ENCODE measurements at places on chromosomes 5 and 9.
A peak's percentile ranks its signal among the peaks of the same experiment; 100 is the strongest.

GRCh38 chr9:4579001-4579400 is 83.1 kb upstream of the PLPP6 start:
- DNase-seq = no peak

- DNase-seq = no peak
Observed at GRCh38 chr5:172350212-172351181, 66.9 kb upstream of the UBTD2 start.

GRCh38 chr9:73805853-73806458 is 654.3 kb downstream of the ANXA1 start:
- DNase-seq = no peak

DNA sequence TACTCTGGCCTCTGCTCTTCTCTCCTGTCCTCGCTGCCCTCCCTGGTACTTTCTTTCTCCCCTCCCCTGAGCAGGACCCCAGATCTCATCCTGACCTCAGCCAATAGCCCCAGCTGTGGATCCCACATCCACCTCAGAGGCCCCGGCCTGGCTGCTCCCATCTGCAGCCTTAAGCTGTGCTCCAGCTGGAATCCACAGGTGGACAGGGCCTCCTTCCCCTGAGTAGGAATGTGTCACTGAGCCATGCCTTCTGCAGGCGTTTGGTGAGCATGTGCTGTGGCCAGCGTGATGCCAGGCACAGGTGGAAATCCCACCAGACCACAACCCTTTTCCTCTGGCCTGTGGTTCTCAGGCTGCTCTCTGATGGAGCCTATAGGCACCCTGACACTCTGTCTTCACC is 68.9 kb downstream of the C5orf15 start:
- DNase-seq = no peak

DNA sequence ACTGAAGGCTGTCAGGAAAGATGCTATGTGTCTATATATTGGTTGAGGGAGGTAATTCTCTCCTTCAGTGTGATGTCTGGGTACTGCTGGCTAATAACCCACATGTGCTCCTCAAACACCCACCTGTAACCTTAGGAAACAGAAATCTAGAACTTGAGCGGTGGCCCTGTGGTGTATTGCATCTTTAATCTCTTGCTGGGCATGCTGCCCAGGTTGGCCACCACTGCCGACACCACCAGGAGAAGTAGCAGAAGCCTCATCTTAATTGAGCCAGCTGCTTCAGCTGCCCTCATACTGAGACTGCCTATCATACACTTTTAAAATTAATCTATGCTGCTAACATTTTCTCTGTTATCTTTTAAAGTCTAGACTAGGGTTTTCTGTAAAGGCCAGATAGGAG is 103.5 kb upstream of the C5orf63 start:
- DNase-seq = no peak

GRCh38 chr9:104412238-104412637 is 91.8 kb upstream of the OR13F1 start:
- no peak for DNase-seq

DNA sequence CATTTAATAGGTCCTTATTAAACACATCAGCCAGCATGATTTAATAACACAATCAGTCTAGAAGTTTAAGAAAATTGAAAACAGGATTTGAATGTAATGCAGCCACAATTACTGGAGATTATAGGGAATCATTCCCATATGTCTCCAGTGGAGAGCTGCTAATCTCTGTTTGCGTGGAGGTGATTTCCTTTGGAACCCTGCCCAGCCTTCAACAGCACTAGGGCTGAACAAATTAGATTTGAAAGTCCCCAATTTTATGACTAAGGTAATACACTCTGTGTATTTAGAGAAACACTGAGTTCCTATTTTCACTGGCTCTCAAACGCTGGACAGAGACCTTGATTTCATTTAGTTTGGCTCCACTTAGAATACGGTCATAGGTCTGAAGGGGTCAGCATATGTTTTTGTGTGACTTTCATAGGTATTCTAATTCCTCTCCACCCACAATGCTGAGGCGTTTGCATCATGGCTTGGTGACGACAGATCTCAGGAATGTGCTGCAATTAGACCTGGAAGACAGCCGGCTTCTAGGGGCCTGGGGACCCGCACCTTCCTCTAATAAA is 508.3 kb downstream of the EBF1 start:
- no peak for DNase-seq

DNA sequence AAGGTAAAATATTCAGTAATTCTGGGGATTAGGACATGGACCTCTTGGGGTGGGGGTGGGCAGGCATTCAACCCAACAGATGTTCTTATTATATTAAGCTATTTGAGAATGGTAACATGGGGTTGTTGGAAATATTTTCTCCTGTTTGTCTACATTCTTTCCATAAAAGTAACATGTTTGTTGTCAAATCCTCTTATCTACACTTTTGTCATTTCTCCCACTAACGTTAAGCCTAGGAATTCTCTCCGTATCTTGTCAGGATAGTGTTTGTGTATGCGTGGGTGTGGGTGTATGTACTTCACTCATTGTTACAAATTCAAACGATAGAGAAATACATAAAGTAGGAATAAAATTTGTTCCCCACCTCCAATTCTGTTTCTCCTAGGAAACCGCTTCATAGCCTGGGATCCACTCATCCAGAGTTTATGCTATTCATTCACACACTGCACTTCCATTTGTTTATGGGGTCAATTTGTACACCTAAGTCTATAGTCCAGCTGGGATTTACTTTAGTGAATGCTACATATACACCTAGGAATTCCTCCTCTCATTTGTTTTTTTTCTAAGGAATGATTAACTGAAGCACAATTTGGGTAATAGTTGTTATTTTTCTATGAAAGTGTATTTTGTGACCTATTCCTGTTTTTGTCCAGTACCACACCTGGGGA is 216.8 kb downstream of the DCP2 start:
- no peak for DNase-seq

- DNase-seq = no peak
Observed at GRCh38 chr9:123437201-123437600, 81.2 kb downstream of the CRB2 start.

DNA sequence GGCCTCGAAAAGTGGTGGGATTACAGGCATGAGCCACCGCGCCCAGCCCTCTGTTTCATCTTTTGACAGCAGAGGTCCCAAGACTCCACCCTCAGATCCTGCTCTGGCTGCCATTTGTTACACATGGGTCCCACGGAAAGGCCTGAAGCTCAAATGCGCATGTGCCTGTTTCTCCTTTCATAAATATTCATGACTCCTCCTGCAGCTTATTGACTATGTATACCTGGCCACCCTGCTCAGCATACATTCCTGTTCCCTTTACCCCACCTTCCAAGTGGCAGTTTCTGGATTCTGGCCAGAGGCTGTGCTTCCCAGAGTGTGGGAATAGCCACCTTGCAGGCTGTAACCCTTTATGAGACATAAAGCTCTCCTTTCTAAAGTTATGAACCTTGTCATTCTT is 46.5 kb downstream of the AUH start:
- DNase-seq = no peak

GRCh38 chr5:162268694-162269481 is 201.3 kb downstream of the GABRG2 start:
- no peak for DNase-seq

DNA sequence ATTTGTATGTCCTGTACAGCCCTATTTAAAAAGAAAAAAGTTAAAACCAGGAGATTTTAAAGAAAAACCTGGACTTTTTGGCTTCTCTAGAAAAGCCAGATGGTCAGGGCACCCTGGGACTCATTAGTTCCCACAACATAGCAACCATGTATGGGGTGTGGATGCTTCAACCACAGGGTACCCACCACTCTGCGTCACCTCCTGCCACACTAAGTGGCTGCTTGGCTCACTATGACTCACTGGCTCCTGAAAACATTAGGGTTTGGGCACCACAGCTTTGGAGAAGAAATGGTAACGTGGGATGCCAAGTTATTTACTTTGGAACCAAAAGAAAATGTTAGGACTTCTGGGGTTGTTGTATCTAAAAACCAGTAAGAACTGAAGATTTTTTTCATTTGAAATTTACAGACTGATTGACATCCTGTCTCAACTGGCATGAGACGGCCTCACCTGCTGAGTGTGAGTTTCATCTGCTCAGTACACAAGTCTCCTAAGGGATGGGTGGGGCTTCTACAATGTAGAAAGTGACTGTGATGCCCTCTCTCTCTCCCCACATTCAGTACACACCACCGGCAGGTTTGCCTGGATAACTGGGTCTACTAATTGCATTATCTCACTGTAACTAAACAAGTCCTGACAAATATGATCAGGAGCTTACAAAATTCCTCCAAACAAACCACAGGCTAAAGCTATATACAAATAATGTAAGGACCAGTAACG is 103.9 kb downstream of the ESM1 start:
- DNase-seq = no peak

DNA sequence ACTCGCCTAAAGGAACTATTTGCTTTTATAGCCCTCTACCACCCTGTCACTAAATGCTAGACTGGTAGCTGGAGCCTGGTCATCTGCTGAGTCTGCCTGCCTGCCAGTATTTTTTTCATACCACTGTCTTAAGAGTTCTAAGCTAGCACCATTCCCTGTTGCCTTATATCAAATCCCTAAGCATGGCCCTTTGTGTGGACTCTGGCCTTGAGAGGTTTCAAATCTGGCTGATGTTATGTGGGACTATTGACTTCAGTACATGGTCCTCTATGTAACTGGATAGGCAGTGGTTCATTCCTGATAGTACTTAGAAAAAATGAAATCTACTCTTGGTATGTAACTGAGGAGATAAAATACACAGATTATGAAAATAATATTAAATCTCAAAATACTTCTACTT is 103.5 kb downstream of the PLCXD3 start:
- DNase-seq = no peak

DNA sequence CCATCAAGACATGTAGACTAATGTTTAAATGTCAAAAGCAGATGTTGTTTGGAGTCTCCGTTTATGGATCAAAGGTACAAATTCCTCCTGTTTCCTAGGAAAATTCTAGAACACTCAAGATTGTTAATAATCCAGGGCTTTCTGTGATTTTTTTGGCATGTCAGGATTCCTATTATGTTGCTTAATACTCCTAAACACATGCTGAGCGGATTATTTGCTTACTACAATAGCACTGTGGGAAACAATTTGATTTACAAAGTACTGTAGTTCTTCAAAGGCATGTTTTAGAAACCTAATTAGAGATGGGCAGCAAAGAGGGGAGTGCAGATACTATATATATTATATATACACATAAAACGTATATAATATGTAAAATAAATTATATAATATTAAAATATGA is 19.0 kb upstream of the SCAMP1 start:
- no peak for DNase-seq

DNA sequence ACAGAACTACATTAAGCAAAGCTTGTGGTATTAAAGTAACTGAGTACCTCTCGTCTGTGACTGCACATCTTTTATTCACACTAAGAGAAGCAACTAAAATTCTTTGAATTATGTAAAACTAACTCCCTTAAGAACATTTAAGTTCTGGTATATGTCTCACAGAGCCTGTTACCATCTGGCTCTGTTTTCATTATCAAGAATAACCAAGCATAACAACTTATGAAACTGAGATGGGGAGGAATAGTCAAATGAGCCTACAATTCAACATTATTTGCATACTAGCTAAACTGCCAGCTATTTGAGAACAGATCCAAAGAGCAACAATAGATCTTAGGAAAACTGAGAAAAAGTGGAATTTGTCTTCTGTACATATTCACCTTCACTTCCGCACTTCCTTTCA is 25.3 kb upstream of the ISOC1 start:
- no peak for DNase-seq

GRCh38 chr9:107214915-107215314 is 68.2 kb upstream of the RAD23B start:
- no peak for DNase-seq

DNA sequence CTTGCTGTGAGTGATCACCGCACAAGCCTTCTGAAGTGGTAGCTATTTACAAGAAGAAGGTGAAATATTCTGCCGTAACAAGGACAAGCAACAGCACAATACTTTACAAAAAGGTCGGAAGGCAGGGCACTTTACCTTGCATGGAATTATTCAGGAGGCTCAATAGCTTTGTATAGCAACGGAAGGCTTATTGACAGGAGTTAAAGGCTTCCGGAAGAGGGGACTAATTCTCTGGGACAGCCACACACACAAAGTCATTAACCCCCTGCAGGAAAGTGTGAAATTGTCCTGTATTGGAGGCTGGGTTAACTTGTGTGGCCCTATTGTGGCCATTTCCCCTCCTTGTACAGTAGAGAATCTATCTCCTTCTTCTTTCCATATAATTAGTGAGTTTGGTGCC is 199.3 kb upstream of the SEMA6A start:
- DNase-seq = no peak

- DNase-seq = peak; percentile 65
Observed at GRCh38 chr9:94860678-94861588, 134.4 kb downstream of the AOPEP start.

- DNase-seq = no peak
Observed at GRCh38 chr5:120510098-120510637, 46.1 kb downstream of the PRR16 start.

DNA sequence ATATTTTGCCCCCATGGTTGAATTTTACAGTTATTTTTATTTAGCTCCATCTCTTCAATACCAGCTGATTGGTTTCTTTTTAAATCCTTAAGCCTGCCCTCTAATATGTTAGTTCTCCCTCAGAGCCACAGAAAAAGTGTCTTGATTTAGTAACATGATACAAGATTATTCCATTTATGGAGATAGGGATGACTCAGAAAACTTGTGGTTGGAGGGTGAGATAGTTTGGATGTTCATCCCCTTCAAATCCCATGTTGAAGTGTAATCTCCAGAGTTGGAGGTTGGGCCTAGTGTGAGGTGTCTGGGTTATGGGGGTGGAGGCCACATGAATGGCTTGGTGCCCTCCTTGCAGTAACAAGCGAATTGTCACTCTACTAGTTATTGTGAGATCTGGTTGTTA is 115.7 kb downstream of the FBXO38 start:
- no peak for DNase-seq

- no peak for DNase-seq
Observed at GRCh38 chr9:35260186-35260585, 98.4 kb downstream of the UNC13B start.

- DNase-seq = no peak
Observed at GRCh38 chr5:41517909-41518308, 7.5 kb upstream of the PLCXD3 start.

DNA sequence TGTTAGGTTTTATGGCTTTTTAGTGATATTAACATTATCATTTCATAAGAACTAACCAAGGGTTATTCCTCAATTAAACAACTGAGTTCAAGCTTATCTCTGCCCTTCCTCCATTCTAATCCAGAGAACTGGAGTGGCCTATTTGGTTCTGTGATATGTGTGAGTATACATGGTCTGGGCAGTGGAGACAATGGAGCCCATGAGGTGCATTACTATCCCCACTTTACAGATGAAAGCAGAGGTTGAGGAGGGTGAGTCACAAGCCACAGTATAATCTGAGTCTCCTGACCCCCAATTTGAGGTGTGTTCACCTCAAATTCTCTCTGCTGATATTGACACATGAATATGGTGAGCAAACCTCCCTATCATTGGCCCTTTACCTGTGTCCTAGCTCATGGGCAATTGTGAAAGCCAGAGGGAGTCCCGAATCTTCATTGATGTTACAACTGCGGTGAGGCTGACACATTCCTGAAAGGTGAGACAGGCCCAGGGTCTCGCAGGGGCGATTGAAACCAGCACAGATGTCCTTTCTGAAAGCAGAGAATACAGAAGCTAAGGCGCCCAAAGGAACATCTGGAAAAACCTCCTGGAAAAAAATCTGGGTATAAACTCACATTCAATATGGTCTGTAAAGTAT is 217.2 kb downstream of the TARS1 start:
- no peak for DNase-seq

GRCh38 chr5:78497573-78498533 is 137.4 kb downstream of the SCAMP1 start:
- DNase-seq = no peak

GRCh38 chr9:37453827-37454226 is 11.4 kb downstream of the ZBTB5 start:
- no peak for DNase-seq

All from GM12892 (cell line).